ENCODE measurements at places on chromosomes 3 and 15. TPM values are rescaled to one million over a fixed set of nuclear protein-coding genes. Genes with fewer than 3 reads are reported as not detected.

DNA sequence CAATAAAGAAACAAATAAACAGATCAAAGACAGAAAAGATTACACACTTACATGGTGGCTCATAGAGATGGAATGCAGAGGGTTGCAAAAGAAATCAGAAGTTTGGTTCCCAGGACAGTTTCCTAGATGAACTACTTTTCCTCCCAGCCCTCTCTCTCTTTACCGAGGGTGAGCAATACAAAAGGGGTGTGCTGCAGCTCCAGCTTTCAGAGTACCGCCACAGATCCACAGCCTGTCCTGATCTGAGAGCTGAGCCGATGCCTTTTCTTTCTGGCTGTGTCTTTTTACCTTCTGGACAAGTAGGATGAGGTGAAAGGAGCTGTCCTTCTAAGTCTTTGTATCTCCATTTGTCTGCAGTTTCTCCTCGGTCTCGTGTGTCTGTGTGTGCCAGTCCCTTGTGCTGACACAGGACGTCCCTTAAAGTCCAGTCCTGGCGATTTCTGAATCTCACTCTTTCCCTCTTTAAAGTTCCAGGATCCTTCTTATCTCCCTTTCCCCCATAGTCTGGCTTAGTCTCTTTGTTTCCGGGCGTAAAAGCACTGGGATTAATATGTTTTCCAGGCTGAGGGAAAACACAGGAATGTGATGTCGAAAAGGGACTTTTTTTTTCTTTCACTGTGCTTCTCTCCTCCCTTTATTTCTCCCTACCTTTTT lies 540 bp downstream of the CCDC80 start:
- no peak for DNase-seq

Gene ZIC1
- total RNA-seq, result not detected

Gene ARGFX
- total RNA-seq, result not detected

Gene FBN1
- 0.41 TPM for total RNA-seq

Gene LRRC2
- not detected for total RNA-seq

Data from activated naive CD4-positive, alpha-beta T cell treated with anti-CD3 and anti-CD28 coated beads for 36 hours (primary cell).